ENCODE measurements at places on chromosomes 5 and 9. TPM values are rescaled to one million over a fixed set of nuclear protein-coding genes. Genes with fewer than 3 reads are reported as not detected.

GARIN3 gene
- total RNA-seq, result not detected

MEGF10 gene
- 39.8 TPM for total RNA-seq

GRCh38 chr9:89410641-89411350 lies 87.1 kb downstream of the SEMA4D start:
- no peak overlapping the region for H3K27ac ChIP-seq
- no peak overlapping the region for H3K4me3 ChIP-seq
- no peak for DNase-seq
- no peaks in the 10 kb centered on the region for H3K36me3 ChIP-seq

MYMK gene
- not detected for total RNA-seq

- no peak for DNase-seq
- no peaks in the 10 kb centered on the region for H3K4me1 ChIP-seq
- no peak overlapping the region for H3K4me3 ChIP-seq
Measured at GRCh38 chr5:3715062-3715461, 119.4 kb downstream of the IRX1 start.

- H3K4me3 ChIP-seq, result no peak overlapping the region
- H3K36me3 ChIP-seq, result no peaks in the 10 kb centered on the region
- H3K27ac ChIP-seq, result no peak overlapping the region
Measured at GRCh38 chr5:73587923-73588322, 22.4 kb downstream of the UTP15 start.

FYB1 gene
- total RNA-seq, result not detected

Data from osteocyte (in vitro differentiated cells).